Ureter (tissue), 1 donor: ENCODE measurements at places on chromosomes 12 and 14.
A peak's percentile ranks its signal among the peaks of the same experiment; 100 is the strongest.

- DNase-seq, result no peak
Observed at GRCh38 chr14:78970677-78971076, 800.5 kb downstream of the NRXN3 start.

- no peak for DNase-seq
Observed at GRCh38 chr12:59383079-59383822, 212.6 kb upstream of the SLC16A7 start.

DNA sequence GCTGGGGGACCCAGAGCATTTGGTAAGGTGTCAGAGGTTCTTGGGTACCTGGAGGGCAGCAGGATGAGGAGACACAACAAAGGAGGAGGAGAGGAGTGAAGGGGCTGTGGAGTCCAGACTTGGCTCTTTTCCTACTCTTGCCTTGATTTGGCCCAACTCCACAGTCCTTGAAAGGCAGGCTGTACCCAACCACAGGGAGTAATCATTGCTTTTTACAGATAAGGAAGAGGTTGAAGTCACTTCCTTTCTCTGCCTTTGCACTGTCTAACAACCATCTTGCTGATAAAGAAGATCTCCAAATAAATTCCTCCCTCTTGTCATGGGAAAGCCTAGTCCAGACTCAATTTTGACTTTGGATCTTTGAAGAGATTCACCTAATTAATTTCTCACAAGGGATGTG is 226.8 kb upstream of the HMGA2 start:
- no peak for DNase-seq

GRCh38 chr12:114287821-114288525 is 118.0 kb downstream of the TBX5 start:
- no peak for DNase-seq

DNA sequence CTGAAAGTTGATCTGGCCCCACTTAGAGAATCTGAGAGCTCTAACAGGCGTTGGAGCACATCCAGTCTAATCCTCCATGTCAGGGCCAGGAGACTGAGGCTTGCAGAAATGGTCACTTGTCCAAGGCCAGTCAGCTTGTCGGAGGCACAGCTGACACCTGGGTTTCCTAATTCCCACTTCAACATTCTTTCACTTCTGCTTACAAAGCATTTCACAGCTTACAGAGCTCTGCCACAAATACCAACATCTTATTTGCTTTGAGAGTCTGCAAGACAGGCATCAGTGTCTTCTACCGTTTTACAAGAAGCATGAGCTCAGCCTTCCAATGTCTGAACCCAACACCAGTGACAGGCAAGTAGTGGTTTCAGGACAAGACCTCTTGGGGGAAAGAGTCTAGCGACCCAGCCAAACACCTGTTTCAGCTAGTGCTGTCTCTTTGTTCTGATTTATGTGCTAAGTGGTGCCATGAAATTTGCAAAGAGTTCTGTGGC is 31.8 kb downstream of the ISCA2 start:
- no peak for DNase-seq

DNA sequence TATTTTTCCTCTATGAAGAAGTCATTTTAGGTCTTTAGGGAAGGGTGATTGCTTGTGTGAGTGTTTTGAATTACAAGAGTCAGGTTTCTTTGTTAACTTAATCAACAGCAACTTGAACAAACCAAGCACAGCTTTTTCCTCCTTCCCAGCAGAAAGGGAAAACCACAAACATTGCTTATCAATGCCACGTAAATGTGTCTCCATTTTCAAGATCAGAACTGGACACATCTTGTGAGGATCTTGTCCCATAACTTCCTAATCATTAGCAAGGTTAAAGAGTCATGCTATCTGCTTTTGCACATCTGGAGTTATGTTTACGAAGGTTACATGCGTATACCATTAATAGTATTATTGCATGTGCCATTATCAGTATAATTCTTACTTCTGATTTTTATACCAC is 248.0 kb upstream of the FLRT2 start:
- no peak for DNase-seq

- no peak for DNase-seq
Observed at GRCh38 chr12:80681-81190, 14.2 kb downstream of the IQSEC3 start.

DNA sequence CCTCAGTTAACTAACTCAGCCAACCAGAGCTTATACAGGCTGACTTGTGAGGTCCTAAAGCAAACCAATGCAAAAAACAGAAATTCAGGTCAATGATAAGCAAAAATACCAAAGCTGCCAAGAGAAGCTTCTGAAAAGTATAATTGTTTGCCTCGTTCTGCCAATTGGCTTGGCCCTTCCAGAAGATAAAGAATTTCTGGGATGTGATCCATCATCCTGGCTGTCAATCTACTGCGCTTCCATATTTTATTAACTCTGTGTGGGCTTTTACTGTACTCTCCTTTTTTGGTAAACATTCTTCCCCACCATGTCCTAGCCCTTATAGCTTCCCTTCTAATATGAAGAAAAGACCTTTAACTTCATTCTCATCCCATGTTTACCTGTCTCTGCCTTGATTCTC is 387.9 kb downstream of the TMEM117 start:
- DNase-seq, result no peak

GRCh38 chr14:100275214-100275613 is 31.0 kb downstream of the SLC25A29 start:
- DNase-seq, result no peak

- no peak for DNase-seq
Observed at GRCh38 chr12:6276956-6277620, 33.4 kb upstream of the PLEKHG6 start.

DNA sequence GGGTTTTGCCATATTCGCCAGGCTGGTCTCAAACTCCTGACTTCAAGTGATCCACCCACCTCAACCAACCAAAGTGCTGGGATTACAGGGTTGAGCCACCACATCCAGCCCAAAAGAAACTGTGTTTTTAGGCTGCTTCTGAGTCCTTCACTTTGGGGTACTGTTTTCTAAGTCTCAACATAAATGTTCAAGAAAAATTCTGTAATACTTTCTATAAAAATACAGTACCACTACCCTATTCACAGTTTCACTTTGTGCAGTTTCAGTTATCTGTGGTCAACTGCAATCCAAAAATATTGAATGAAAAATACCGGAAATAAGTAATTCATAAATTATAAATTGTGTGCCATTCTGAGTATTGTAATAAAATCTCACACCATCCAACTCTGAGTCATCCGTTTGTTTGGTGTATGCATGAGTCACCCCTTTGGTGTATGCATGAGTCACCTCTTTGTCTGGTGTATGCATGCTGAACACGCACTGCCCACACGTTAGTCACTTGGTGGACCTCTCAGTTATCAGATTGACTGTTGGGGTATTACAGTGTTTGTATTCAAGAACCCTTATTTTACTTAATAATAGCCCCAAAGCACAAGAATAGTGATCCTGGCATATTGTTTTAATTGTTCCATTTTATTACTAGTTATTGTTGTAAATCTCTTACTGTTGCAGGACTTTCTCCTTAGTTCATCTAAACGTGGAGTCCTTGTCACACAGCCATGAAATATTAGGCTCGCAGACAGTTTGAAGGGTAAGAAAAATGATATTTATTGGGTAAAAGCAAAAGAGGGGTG is 190.2 kb downstream of the FSCB start:
- peak; percentile 44 for DNase-seq

DNA sequence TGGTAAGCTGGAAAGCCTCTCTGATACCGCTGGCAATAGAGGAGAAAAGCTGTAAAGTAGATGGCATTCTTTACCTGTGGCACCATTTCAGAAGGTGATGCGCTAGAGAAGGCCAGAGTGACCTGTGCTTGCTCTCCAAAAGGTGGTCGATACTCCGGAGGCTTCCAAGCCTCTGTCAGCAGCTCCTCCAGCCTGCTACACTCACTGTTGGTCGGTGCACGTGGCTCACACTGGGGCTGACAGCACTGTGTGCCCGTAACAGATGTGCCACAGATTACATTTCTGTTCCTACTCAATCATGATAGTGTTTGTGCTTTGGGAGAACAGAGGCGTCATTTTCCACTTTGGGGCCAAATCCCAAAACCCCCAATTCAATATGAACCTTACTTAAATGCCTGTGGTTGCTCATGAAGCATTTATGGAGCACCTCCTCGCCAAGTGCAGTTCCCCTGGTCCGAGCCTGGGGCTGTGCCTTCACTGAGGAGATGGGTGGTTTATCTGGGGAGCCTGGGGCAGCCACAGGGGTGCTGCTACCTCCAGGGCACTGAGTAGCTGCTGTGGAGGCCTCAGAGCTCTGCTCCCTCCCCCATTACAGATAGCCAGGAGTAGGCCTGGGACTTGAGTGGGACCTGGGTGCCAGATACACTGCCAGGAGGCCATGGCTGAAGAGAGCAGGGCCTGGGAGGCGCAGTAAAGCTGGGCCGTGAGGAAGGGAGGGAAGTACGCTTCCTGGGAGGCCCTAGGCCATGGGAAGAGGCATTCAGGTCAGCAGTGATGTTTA is 26.8 kb downstream of the CCNK start:
- no peak for DNase-seq

GRCh38 chr14:37343307-37344094 is 145.8 kb downstream of the MIPOL1 start:
- DNase-seq, result no peak

- no peak for DNase-seq
Observed at GRCh38 chr14:31568671-31569070, 7.5 kb downstream of the NUBPL start.

DNA sequence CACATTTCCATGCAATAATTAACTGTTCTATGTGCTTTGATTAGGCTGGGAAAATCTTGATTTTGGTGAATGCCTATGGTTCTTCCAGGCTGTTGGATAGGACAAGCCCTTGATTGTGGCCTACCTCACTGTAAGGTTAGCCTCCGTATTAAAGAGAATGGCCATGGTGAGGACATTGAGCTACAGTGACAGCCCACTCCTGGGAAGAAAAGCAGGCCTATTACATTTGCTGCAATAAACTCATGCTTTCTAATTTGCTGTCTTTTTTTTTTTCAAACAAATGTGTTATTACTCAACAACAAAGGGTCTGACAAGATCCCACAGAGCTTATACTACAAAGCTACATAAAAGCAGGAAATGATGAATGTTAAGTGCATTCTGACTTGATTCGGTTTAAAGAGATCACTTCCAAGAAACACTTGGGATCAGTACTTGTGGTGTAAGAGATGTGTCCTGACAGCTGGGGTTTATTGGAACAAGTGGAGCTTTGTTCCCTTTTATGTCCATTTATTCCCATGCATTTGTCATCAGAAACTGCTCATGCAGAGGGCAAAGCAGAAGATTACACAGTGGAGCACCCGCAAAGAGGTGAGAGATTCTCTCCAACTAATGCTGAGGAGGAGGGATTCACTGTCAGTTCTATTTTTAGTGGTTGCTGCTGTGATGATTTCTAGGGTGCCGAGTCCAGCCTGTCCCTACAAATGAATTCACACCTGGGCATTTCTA is 29.1 kb upstream of the KCNK10 start:
- DNase-seq, result no peak

GRCh38 chr12:98275131-98275475 is 240.3 kb upstream of the TMPO start:
- DNase-seq, result no peak

DNA sequence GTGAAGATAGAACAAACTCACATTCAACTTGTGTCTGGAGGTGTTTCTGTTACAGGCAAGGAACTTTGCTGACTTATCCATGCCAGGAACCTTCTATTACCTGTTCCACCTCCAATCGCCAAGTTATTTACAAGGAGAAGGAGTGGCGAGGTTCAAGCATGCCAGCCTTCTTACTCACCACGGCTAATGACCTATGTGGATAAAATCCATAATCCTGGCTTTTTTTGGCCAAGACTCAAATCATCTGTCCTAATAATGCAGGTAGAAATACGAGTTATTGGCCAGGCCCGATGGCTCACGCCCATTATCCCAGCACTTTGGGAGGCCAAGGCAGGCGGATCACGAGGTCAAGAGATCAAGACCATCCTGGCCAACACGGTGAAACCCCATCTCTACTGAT is 241.6 kb downstream of the TMEM132D start:
- no peak for DNase-seq

DNA sequence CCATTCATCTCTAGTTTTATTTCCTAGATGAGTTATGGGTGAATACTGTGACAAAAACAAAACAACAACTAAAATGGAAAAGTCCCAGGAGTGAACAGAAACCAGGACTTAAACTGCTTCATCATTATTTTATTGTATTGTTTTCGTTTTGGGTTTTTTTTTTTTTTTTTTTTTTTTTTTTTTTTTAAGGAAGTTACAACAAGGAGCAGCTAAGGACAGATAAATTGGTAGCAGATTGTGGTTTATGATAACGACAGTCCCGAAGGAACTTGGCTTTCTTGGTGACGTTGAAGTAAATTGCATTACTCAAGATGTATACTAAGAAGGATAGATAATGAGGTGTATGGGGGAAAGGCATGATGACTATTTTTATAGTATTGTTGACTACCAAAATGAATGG is 866.3 kb downstream of the NRXN3 start:
- DNase-seq, result no peak

- no peak for DNase-seq
Observed at GRCh38 chr14:63745858-63746425, 18.1 kb upstream of the SGPP1 start.

DNA sequence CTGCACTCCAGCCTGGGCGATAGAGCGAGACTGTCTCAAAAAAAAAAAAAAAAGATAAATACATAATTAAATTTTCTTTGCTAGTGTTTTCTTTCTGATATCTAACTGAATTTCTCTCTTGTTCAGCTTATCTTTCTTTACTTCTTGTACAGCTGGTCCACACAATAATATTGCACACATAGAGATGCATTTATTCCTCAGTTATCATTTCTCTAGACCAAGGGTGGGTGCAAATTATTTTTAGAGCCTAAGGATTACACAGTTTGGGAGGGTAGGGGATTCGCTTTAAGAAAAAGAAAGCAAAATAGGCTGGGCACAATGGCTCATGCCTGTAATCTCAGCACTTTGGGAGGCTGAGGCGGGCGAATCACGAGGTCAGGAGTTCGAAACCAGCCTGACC is 17.9 kb downstream of the A2ML1 start:
- no peak for DNase-seq

DNA sequence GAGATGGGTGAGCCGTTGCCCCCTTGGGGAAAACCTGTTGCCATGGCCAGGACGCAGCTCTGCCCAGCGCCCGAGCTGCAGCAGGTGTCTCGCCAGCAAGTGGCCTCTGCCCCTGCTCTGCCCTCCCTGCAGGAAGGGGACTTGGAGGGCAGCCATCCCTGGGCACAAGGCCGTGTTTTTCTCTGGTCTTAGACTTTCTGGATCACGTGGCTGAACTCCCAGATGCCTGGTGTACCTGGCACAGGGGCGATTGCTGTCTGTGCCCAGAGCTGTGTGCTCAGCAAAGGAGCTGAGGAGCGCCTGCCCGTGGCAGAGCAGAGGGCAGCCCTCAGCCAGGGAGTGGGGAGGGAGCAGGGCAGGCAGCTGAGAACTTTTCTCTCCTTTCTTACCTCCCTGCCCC is 38.0 kb downstream of the TMEM63C start:
- DNase-seq, result no peak
